NCI-H1417 treated with DMSO at 0.1 percent for 48 hours (cell line): ENCODE measurements at places on chromosomes 16 and 17.

DNA sequence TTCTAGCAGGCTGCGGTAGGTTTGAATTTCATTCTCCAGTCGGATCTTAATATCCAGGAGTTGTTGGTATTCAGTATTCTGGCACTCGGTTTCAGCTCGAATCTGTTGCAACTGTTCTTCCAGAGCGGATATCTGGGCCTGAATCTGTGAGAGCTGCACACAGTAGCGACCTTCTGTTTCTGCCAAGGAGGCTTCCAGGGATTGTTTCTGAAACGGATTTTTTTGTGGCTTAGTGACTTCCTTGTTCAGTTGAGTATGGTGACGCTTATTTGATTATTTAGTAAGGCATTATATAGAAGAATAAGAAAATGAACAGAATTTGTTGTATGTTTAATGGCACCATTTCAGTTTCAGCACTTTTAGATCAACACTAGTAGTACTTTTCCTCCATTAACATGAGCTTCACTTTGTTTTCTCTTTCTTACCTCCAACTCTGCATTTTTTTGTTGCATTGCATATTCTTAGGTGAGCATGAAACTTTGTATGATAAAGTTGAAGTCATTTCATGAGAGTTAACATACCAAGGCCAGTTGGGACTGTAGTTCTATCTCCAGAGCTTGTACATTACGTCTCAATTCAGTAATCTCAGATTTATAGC, 2.8 kb downstream of the KRT10 start:
- no peak for DNase-seq

GRCh38 chr16:56344518-56345405, 80.6 kb downstream of the AMFR start:
- DNase-seq = no peak

- no peak for DNase-seq
Observed at GRCh38 chr17:11601661-11602060, 3.4 kb downstream of the DNAH9 start.

DNA sequence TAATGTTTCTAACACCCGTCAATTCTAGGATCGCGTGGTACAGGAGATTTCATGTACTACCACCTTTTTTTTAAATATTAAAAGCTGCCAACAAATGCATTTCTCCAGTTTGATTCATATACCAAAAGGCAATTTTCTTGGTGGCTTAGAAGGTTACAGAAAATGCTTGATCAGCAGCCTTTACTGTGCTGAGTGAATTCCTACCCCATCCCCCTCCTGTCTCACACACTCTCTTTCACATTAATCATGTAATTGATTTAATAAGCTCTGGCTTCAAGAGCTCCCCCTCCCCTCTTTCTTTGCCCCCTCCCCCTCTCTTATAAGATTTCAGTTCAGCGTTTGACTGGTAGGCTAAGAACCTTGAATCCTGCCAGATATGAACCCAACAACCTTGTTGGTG, 110.5 kb downstream of the RBFOX1 start:
- no peak for DNase-seq

- no peak for DNase-seq
Observed at GRCh38 chr17:77061669-77062068, 79.1 kb upstream of the SEC14L1 start.

DNA sequence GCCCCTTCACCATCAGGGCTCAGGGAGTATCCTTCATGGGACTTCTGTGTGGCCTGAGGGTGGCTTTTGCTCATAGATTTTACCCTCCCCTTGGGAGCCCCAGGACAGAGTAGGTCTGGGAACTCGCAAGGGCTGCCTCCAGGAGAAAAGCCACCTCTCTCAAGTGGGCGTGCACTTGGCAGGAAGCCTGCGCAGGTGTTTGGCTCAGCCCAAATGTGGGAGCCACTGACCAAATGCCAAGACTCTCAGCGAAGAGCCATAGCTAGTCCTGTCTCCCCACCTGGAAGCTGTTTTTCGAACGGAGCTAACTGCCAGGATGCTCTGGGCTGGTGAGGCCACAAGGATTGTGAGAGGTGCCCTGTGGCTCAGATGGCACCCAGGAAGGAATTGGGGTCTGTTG, 2.0 kb upstream of the HSD17B2 start:
- DNase-seq = no peak
